ENCODE measurements at places on chromosomes 12 and 14.

- no peak for DNase-seq
Measured at GRCh38 chr14:100898935-100899883, 4.3 kb downstream of the RTL1 start.

DNA sequence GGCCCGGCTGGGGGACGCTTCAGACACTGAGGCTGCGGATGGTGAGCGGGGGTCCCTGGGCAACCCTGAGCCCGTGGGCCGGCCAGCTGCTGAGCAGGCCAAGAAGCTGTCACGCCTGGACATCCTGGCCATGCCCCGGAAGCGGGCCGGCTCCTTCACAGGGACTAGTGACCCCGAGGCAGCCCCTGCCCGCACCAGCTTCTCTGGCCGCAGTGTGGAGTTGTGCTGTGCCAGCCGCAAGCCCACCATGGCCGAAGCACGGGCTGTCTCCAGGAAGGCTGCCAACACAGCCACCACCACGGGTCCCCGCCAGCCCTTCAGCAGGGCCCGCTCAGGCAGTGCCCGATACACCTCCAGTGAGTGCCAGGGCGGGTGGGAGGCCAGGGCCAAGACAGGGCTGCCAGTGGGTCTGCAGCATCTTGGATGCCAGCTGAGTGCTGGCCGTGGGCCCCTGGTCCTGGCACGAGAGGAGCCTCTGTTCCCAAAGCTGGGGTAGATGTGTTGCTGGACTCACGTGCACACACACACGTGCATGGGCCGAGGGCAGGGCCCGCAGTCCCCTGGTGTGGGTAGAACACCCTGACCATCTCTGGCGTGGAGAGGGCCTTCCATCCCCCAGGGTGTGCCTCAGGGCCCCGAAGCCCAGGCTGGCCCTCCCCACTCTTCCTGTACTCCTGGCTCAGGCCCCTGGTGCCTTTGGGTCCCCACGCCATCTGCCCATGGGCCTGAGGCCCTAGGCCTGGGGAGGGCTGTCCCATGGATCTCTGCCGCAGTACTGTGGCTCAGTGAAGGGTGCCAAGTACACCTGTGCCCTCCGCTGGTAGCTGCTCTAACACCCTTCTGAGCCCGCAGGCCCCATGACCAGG lies 22.8 kb downstream of the CEP170B start:
- DNase-seq: no peak

DNA sequence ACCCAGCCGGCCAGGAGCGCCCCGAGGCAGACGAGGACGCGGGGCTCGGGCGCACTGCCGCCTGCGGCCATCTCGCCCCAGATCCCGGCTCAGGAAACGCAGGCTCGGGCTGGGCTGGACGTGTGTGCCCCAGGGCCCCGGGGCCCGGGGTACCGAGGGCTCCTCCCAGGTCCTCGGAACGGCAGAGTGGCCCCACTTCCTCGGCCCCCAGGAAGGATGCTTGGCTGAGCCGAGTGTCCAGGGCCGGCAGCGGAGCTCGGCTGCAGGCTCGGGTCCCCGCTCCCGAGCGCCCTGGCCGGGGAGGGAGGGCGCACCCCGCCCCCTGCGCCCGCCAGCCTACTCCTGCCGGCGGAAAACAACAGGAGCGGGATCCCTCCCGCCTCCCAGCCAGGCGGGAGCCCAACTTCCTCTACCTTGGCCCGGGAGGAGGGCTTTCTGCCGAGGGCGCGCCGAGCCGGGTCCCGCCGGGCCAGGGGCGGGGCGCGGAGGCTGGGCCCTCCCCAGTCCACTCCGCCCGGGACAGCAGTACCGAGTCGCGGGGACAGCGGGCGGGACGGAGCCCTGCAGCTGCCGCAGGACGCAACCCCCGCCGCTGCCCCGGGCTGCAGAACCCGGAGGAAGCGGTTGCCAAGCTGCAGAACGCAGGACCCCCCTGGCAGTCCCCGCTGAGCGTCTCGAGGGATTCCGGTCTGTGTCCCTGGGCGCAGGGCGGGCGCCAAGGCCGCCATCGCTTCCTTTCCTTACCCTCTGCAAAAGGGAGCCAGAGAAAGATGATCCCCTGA lies at the start of gene VSIG10:
TSS of gene VSIG10 (minus strand) at position 411 of the 782 bp plus-strand sequence. CDS start at position 71, 340 bp downstream.
- no peak for DNase-seq

- DNase-seq: peak; percentile 96
Measured at GRCh38 chr12:67358781-67359338, 89.7 kb downstream of the CAND1 start.

Measured in AG04449 (cell line).